Activated naive CD4-positive, alpha-beta T cell treated with anti-CD3 and anti-CD28 coated beads for 36 hours (primary cell): ENCODE measurements at places on chromosomes 7 and 10. TPM values are rescaled to one million over a fixed set of nuclear protein-coding genes. Genes with fewer than 3 reads are reported as not detected.

DNA sequence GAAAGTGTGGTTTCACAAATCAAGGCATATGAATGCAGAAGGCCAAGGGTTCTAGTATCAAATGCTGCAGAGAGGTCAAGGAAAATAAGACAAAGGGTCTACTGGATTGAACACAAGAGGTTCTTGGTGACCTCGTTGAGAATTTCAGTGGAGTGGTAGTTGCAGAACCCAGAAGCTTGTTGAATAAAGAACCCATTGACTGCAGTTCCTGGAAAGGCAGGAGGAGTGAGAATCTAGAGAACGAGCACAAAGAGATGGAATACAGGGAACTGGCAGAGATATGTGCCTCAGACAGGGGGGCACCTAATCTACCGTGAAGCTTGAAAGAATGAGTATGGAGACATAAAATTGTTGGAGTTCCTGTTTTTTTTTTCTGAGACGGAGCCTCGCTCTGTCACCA lies 3.5 kb upstream of the SEPTIN7 start:
- DNase-seq = no peak

DNA sequence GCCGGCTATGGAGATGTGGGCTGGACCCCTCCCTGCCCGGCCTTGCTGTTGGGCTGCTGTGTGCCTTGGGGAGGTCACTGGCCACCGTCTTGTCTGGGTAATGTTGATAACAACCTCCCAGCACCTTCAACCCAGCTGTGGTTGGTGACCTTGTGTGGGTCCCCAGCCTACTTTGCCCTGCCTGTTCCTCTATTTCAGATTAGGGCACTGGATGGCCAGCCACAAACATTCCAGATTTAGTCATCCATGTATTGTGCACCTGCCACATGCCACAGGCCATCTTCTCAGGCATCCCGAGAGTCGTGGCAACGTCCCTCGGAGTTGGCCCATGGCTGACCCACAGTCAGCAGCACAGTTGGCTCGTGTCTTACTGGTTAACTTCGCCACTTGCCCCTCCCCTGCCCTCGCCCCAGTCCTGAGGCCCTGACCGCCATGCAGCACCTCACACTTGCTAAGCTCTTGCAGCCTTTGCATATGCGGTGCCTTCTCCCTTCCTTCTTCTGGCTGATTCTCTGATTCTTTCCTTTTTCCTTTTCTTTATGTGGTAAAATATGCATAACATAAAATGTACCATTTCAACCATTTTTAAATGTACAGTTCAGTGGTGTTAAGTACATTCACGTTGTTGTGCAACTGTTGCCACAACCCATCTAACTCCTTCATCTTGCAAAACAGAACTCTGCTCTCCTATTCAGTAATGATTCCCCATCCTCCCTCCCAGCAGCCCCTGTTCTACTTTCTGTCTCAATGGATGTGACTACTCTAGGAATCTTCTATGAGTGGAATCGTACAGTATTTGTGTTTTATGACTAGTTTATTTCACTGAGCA lies 60.6 kb downstream of the PRF1 start:
- DNase-seq = no peak

DNA sequence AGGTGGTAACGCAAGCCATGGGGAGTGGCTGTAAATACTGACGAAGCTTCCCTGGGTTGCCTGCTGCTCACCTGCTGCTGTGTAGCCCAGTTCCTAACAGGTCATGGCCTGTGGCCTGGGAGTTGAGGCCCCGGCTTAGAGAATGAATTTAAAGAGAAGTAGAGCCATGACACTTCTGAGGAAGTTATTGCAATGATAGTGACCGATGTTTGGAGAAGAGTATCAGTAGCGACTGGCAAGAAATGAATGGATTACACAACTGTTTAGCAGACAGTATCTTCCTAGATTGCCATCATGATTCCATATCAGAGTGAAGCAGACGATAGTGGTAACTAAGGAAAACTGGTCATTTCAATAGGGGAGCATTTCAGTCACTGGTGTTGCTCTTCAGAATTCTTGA lies 249.6 kb downstream of the PLXDC2 start:
- DNase-seq = no peak

- DNase-seq = no peak
These were observed 13.8 kb downstream of the MXI1 start for GRCh38 chr10:110221044-110221720.

DNA sequence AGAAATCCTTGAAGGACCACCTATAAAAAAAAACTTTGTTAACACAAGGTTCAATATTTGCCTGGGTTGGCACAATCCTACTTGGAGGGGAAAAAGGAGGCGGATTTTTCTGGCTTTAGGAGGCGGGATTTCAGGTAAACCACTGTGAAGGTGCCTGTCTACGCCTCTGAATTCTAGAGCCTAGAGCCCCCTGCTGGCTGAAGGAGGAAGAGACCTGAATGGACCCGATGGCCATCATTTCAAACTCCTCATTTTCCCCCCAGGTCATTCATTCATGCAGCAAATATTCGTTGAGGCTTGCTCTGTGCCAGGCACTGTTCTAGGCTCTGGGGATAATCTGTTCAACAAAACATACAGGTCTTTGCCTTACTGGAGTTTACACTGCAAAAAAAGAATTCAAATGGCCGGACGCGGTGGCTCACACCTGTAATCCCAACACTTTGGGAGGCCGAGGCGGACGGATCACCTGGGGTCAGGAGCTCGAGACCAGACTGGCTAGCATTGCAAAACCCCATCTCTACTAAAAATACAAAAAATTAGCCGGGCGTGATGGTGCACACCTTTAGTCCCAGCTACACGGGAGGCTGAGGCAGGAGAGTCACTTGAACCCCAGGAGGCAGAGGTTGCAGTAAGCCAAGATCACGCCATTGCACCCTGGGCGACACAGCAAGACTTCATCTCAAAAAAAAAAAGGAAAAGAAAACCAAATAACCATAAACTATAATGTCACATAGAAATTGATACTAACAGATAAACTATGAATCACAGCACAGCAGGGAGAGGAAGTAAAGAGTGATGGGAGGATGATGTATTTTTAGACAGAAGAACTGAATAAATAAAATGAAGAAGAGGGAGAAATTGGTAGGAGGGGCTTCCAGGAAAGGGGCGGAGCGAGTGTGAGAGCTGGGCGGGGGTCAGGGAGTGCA lies 90.1 kb upstream of the NFE2L3 start:
- peak; percentile 86 for DNase-seq

DNA sequence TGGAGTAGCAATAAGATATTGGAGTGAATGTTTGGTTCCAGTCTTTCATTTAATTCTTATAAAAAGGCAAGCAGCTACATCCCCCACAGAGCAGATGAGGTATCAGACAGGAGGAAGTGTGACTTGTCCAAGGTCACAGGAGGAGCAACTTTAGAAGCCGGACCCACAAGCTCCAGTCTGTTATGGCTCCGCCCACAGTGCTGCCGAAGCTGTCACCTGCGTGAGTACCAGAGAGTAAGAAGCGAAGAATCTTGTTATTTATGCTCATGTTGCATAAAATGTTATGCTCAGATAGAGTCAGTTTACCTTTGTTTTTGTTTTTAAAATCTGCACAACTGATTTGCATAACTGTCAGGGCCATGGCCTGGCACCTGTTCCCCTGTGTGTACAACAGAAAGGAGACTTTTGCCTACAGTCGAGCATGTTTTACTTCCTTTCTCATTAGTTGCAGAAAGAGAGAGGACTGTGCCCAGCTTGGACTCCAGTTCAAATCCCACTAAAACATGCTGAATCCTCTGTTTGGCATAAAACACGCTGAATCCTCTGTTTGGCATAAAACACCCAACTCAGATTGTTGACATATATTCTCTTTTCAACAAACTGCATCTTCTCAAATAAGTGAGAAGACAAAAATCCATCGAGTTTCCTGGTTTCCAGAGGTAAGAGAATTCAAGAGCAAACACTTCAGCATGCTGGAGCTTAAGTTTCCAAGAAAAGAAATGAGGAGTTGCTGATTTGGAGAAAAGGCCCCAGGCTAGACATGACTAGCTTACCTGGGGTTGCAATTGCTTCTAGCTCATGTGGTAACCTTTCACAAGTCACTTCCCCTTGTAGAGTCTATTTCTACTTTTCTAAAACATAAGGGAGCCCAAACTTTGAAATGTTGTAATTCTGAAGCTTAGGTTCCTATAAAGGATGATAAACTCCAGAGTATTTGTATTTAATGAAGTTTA lies 409.8 kb upstream of the ZMIZ1 start:
- DNase-seq = no peak

- no peak for DNase-seq
These were observed 3.0 kb upstream of the DDIT4 start for GRCh38 chr10:72270607-72271281.

- no peak for DNase-seq
These were observed 46.3 kb upstream of the FZD9 start for GRCh38 chr7:73387221-73387828.

DNA sequence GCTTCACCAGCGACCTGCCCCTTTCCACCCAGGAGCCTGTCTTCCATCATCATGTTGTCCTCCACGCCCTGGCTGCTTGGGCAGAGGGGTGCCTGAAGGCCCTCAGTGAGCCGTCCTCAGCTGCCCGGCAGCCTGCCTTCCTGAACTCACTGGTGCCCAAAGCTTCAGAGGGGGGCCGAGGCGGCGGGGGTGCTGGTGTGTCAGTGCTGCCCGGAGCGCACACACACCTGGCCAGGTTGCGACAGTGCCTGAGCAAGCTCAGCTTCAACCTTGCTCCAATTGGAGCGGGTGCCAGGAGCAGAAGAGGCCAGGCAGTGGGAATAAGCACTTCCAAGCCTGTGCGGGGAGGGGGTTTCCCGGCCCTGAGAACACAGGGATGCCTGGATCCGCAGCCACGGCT lies 566.3 kb downstream of the INHBA start:
- no peak for DNase-seq

DNA sequence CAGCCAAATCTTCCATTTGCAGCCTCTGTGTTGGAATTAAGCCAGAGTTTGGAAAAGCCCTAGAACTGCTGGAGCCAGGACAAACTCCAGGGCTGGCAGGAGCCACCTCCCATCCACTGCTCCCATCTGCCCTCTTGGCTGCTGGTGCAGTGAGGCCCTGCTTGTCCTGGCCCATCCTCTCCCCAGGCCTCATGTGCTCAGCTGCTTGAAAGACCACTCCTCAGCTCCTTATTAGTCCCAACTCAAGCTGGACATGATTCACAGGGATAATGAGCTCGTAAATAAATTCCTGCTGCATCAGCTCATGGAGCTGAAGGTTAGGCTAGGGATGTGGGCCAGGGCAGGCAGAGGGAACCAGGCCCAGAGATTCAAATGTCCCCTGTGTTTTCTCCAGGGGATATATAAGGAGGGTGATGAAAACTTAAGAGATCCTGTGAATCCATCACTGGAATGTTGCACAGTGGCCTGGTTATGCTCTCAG lies 282.8 kb downstream of the RPS24 start:
- DNase-seq = no peak

DNA sequence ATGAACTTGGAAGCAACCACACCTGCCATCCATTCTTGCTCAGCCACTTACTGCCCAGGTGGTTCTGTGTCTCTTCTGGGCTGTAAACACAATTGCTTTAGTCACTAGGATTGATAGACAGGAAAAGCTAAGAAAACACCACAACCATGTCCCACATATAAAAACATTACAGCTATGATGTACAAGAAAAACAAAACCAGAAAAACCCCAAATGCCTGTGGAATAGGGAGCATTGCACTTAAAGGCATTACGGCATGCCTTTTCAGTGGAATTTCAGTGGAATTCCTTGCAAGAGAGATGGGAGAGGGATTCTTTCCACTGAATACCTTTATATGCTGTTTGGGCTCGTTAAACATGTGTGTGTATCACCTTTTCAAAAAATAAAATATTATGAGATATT lies 44.2 kb upstream of the GPR26 start:
- no peak for DNase-seq

DNA sequence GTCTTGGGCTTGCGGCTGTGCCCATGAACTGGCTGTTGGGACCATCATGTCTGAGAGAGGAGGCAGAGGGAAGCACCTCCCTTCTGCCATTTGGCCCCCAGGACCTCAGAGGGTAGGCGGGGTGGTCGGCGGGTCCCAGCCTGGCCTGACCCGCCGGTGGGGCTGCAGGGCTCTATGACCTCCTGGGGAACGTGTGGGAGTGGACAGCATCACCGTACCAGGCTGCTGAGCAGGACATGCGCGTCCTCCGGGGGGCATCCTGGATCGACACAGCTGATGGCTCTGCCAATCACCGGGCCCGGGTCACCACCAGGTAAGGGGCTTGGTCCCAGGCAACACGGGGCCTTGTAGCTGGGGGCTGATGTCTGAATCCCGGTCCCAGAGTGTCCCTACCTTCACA lies 14.1 kb downstream of the SUMF2 start:
- no peak for DNase-seq

DNA sequence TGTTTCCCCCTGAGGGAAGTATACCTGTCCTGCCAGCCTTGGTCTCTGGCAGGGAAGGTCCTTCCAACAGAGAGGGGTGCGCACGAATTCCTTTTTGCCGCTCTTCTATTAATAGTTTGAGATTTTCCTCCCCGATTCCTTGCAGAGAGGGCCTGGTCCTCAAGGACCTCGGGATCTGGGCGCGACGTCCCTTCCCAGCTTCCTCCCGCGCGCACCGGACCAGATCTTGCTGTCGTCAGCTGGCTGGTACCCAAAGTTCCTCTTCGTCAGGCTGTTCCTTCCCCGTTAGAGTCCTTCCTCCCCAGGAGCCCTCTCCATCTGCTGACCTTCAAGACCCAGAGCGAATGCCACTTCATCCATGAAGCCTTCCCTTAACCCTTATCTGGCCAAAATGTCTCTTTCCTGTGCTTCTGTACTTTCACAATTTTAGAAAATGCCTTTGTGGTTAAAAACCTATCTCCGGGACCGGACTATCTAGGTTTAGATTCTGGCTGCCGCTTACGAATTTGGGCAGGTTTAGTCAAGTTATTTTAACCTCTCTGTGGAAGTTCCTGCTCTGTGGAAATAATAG lies 851 bp upstream of the GOT1 start:
- DNase-seq = peak; percentile 23

The ANKRD61 gene
- total RNA-seq = not detected

The TCERG1L gene
- not detected for total RNA-seq

The PRTFDC1 gene
- total RNA-seq = 1.1 TPM

The C10orf62 gene
- not detected for total RNA-seq

The FANK1 gene
- 0.38 TPM for total RNA-seq

The CCDC6 gene
- total RNA-seq = 43.1 TPM

The TAS2R4 gene
- 0.40 TPM for total RNA-seq

The NYAP1 gene
- 0.17 TPM for total RNA-seq
